ENCODE measurements at places on chromosomes 3 and 15.

GRCh38 chr3:89851974-89852621, 744.7 kb downstream of the EPHA3 start:
- H3K27ac ChIP-seq: no peak overlapping the region
- no peak overlapping the region for H3K4me3 ChIP-seq
- DNase-seq: no peak
- H3K4me1 ChIP-seq: no peaks in the 10 kb centered on the region
- no peaks in the 10 kb centered on the region for H3K27me3 ChIP-seq

DNA sequence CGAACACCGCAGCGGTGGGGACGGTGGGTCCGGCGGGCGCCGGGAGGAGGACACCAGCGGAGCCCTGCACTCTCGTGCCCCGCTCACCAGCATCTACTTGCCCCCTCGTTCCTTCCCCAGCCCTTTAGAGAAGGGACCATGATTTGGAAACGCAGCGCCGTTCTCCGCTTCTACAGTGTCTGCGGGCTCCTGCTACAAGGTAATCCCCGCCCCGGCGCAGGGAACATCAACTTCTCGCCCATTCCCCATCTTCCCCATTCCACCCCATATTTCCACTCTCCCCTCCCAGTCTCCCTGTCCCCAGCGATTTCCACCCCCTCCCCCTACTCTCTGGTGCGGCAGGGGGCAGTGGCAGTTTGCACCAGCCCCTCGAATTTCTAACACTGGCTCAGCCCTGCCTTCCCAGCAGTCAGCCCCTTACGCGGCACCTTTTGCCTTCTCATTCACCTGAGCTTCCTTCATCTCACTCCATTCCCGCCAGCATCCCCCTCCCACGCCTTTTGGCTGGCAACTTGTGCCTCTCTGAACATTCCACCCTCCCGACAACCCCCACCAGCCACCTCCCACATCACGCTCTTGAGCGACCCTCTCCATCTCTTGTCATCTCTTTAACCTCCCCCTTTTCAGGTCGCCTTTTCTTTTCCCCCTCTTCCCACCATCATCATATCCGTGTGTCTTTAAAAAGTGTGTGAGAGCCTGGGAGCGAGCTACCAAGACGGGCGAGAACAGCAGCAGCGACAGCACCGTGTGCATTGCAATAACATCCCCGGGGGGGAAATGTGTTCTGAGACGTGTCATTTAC, 882 bp downstream of the CADM2 start:
- peak overlapping the region; percentile 59 for H3K4me3 ChIP-seq
- H3K27me3 ChIP-seq: peaks cover 62% of the 10 kb centered on the region
- no peak for DNase-seq
- no peak overlapping the region for H3K27ac ChIP-seq
- H3K4me1 ChIP-seq: peaks cover 8% of the 10 kb centered on the region

GRCh38 chr15:31302778-31303725, 23.6 kb upstream of the KLF13 start:
- H3K27ac ChIP-seq: no peak overlapping the region
- no peak overlapping the region for H3K4me3 ChIP-seq
- peak; percentile 76 for DNase-seq
- peaks cover 20% of the 10 kb centered on the region for H3K4me1 ChIP-seq
- H3K36me3 ChIP-seq: no peaks in the 10 kb centered on the region

DNA sequence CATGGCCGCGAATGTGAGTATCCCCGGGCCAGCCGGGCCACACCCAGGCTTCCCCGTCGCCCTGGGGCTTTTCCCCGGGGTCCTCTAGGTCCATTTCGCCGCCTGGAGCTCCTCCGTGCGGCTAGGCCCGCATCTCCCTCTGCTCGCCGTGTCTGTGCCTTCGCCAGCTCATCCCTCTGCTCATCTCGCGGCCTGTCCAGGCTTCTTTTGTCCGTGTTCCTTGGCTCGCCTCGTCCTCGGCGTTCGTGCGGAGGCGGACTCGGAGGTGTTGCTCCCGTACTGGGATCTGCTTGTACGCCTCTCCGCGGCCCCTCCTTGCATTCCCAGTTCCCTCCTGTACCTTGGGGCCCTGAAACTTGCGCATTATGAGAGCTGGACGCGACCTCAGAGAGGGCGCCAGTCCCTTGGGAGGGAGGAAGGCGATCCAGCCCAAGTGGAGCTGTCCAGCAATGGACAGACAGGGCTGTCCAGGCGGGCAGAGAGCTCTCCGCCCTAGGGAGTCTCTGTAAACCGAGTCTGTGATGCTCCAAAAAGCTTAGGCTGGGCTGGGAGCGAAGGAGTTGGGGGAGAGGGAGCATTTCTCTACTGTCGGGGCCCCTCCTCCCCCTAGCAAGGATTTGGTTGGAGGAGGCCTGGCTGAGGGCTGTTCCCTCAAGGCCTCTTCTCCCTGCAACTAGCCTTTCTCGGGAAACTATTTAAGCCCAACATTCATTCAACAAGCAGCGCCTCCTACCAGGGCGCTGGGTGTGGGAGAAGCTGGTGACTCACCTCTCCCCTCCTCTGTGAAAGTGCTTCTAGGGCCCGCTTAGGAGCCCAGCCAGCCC, 553 bp downstream of the TMEM43 start:
- peaks cover 30% of the 10 kb centered on the region for H3K4me1 ChIP-seq
- H3K27me3 ChIP-seq: no peaks in the 10 kb centered on the region
- H3K4me3 ChIP-seq: peak overlapping the region; percentile 96
- peak; percentile 88 for DNase-seq
- peaks cover 23% of the 10 kb centered on the region for H3K36me3 ChIP-seq
- peak overlapping the region; percentile 98 for H3K27ac ChIP-seq

DNA sequence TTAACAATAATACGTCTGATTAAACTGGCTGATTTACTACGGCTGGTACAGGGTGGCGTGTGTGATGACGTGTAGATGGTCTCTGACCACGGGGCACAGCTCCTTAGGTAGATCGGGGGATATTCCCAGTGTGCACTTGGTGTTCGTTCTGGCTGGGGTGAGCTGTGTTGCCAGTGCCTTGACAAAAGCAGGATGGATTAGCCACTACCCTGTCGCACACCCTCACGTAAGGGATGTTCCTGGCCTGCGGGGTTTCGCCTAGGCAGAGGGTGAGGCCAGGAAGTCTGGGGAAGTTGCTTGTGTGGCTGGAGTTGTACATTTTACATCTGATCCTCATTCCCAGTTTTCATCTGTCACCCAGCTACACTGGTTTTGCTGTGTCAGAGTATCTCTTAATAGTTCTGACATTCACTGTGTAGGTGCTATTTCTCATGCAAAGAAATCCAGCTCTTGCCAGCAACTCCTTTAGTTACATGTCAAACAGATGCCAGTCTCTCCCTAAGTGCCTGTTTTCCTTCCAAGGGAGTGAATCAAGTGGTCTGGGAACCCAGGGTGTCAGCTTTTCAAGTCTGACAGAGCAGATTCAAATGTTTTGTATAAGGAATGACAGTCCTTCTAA, 66.1 kb upstream of the CCR4 start:
- H3K27ac ChIP-seq: no peak overlapping the region
- DNase-seq: no peak
- H3K36me3 ChIP-seq: no peaks in the 10 kb centered on the region
- no peaks in the 10 kb centered on the region for H3K4me1 ChIP-seq
- no peak overlapping the region for H3K4me3 ChIP-seq

DNA sequence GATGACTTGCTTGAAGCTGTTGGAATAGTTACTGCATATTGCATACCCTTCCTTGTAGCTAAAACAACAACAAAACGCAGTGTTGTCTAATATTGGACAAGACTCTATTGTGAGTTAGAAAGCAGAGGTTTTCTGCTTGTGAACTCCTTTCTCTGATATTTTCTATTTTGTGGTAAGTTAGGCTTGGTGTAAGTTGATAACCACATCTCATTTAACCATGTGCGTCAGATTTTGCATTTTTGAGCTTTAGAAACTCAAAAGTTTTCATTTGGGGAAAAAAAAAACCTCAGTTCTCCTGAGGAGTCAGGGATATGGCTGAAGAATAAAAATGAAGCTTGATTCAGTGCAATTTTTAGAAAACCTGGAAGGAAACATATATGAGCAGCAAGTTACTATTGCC, 1.5 kb downstream of the ARIH1 start:
- no peaks in the 10 kb centered on the region for H3K27me3 ChIP-seq
- H3K4me3 ChIP-seq: peak overlapping the region; percentile 76
- DNase-seq: no peak
- peaks cover 32% of the 10 kb centered on the region for H3K36me3 ChIP-seq
- H3K4me1 ChIP-seq: peaks cover 40% of the 10 kb centered on the region

GRCh38 chr15:27731776-27732175, 367.3 kb downstream of the OCA2 start:
- no peaks in the 10 kb centered on the region for H3K4me1 ChIP-seq
- no peaks in the 10 kb centered on the region for H3K36me3 ChIP-seq
- no peak overlapping the region for H3K27ac ChIP-seq
- H3K4me3 ChIP-seq: no peak overlapping the region

- no peaks in the 10 kb centered on the region for H3K36me3 ChIP-seq
- DNase-seq: peak; percentile 86
- no peak overlapping the region for H3K4me3 ChIP-seq
These were observed 215.6 kb upstream of the RBMS3 start for GRCh38 chr3:29065211-29065785.

- H3K4me1 ChIP-seq: no peaks in the 10 kb centered on the region
- no peak for DNase-seq
- no peaks in the 10 kb centered on the region for H3K27me3 ChIP-seq
- H3K27ac ChIP-seq: no peak overlapping the region
- no peak overlapping the region for H3K4me3 ChIP-seq
- no peaks in the 10 kb centered on the region for H3K36me3 ChIP-seq
These were observed 28.7 kb upstream of the ZNF148 start for GRCh38 chr3:125403789-125404188.

DNA sequence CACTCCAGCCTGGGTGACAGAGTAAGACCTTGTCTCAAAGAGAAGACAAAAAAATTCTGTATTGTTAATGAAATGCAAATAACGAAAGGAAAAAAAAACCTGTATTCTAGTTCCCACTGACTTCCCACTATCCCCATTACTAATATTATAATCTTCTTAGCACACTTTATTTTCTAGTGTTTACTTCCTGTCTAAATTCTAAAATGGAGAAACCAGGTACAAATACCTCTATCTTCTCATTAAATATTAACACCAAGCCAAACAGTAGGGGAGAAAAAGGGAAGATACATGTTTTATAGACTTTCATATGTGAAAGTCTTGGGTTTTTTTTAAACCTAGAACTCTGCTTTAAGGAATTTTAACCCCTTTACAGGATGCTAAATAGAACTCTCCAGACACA, 55.3 kb upstream of the PLXND1 start:
- peaks cover 14% of the 10 kb centered on the region for H3K4me1 ChIP-seq
- H3K27ac ChIP-seq: no peak overlapping the region
- H3K36me3 ChIP-seq: no peaks in the 10 kb centered on the region

GRCh38 chr3:168093790-168094189, 1.9 kb downstream of the GOLIM4 start:
- no peak for DNase-seq
- H3K27me3 ChIP-seq: no peaks in the 10 kb centered on the region
- no peak overlapping the region for H3K27ac ChIP-seq
- peak overlapping the region; percentile 85 for H3K4me3 ChIP-seq

GRCh38 chr3:107407355-107407754, 30.1 kb downstream of the CCDC54 start:
- DNase-seq: no peak
- no peak overlapping the region for H3K4me3 ChIP-seq
- no peaks in the 10 kb centered on the region for H3K36me3 ChIP-seq

GRCh38 chr3:112640276-112640929, 540 bp downstream of the CCDC80 start:
- no peaks in the 10 kb centered on the region for H3K27me3 ChIP-seq
- no peaks in the 10 kb centered on the region for H3K36me3 ChIP-seq
- no peak for DNase-seq
- H3K4me1 ChIP-seq: peaks cover 24% of the 10 kb centered on the region
- H3K27ac ChIP-seq: peak overlapping the region; percentile 65

- no peak overlapping the region for H3K4me3 ChIP-seq
- H3K36me3 ChIP-seq: no peaks in the 10 kb centered on the region
- no peak for DNase-seq
- no peak overlapping the region for H3K27ac ChIP-seq
These were observed 669.1 kb downstream of the CADM2 start for GRCh38 chr3:85627932-85628331.

GRCh38 chr3:32818229-32818969, 602 bp downstream of the TRIM71 start:
- no peaks in the 10 kb centered on the region for H3K36me3 ChIP-seq
- peaks cover 6% of the 10 kb centered on the region for H3K4me1 ChIP-seq
- peak overlapping the region; percentile 60 for H3K27ac ChIP-seq
- peak; percentile 75 for DNase-seq
- peak overlapping the region; percentile 56 for H3K4me3 ChIP-seq

- no peak for DNase-seq
- H3K4me1 ChIP-seq: peaks cover 24% of the 10 kb centered on the region
- no peak overlapping the region for H3K4me3 ChIP-seq
- H3K27me3 ChIP-seq: no peaks in the 10 kb centered on the region
These were observed 34.9 kb downstream of the ABHD2 start for GRCh38 chr15:89123181-89123525.

- no peak overlapping the region for H3K27ac ChIP-seq
- no peaks in the 10 kb centered on the region for H3K27me3 ChIP-seq
- H3K4me3 ChIP-seq: no peak overlapping the region
- no peak for DNase-seq
- H3K36me3 ChIP-seq: no peaks in the 10 kb centered on the region
- no peaks in the 10 kb centered on the region for H3K4me1 ChIP-seq
These were observed 242.0 kb downstream of the NEK10 start for GRCh38 chr3:27127195-27127594.

- no peak for DNase-seq
- peak overlapping the region; percentile 68 for H3K27ac ChIP-seq
- H3K36me3 ChIP-seq: peaks cover 8% of the 10 kb centered on the region
- no peaks in the 10 kb centered on the region for H3K27me3 ChIP-seq
These were observed 33.9 kb downstream of the MYO5C start for GRCh38 chr15:52261498-52262242.

- DNase-seq: no peak
- H3K27ac ChIP-seq: no peak overlapping the region
- H3K27me3 ChIP-seq: no peaks in the 10 kb centered on the region
- peaks cover 37% of the 10 kb centered on the region for H3K36me3 ChIP-seq
- no peak overlapping the region for H3K4me3 ChIP-seq
These were observed 28.1 kb downstream of the ZNF589 start for GRCh38 chr3:48268936-48269561.

- H3K27ac ChIP-seq: no peak overlapping the region
- no peaks in the 10 kb centered on the region for H3K27me3 ChIP-seq
- peak; percentile 41 for DNase-seq
- H3K36me3 ChIP-seq: no peaks in the 10 kb centered on the region
- no peak overlapping the region for H3K4me3 ChIP-seq
These were observed 24.9 kb upstream of the ATP2B2 start for GRCh38 chr3:10530241-10530640.

DNA sequence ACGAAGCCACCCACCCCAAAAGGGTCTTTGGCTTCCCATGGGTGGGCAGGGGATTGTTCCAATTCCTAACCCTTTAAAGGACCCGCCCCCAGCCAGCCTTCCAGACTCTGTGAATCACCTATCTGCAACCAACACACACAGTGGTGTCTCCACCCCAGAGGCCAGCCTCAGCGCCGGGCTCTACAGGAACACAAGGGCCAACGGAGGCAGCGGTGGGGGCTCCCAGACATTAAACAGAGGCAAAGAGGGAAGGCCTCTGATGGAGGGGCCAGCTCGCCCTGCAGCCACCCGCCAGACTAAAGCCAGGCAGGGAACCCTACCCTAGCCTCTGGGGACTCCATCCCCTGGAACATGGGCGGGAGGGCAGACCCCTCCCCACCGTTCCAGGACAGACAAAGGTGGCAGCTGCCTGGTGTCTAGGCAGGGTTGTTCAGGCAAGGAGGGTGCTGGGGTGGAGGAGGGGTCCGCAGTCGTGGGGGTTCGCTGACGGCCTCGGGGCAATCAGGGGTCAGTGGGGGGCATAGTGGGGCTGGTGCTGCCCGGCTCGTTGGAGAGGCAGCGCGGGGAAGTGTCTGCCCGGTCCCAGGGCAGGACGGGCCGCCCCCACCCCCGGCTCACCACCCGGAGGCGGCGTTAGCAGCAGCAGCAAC, 448 bp downstream of the SHISA5 start:
- peaks cover 21% of the 10 kb centered on the region for H3K4me1 ChIP-seq
- peak overlapping the region; percentile 91 for H3K27ac ChIP-seq
- H3K27me3 ChIP-seq: no peaks in the 10 kb centered on the region
- H3K4me3 ChIP-seq: peak overlapping the region; percentile 67

Measured in upper lobe of right lung (tissue), 1 donor.